T-helper 22 cell (primary cell): ENCODE measurements at places on chromosomes 6 and 20.

GRCh38 chr6:102340311-102340710, 946.8 kb downstream of the GRIK2 start:
- DNase-seq, result no peak

GRCh38 chr6:117206944-117207687, 58.2 kb upstream of the VGLL2 start:
- no peak for DNase-seq

GRCh38 chr20:37903317-37904007, 535 bp downstream of the VSTM2L start:
- no peak for DNase-seq

- no peak for DNase-seq
Observed at GRCh38 chr20:63049561-63050221, 42.9 kb upstream of the BHLHE23 start.

- DNase-seq, result no peak
Observed at GRCh38 chr6:90048206-90048967, 154.1 kb downstream of the GJA10 start.

GRCh38 chr20:19969507-19970255, 47.5 kb upstream of the NAA20 start:
- no peak for DNase-seq

GRCh38 chr20:20457392-20458126, 89.7 kb downstream of the INSM1 start:
- no peak for DNase-seq

DNA sequence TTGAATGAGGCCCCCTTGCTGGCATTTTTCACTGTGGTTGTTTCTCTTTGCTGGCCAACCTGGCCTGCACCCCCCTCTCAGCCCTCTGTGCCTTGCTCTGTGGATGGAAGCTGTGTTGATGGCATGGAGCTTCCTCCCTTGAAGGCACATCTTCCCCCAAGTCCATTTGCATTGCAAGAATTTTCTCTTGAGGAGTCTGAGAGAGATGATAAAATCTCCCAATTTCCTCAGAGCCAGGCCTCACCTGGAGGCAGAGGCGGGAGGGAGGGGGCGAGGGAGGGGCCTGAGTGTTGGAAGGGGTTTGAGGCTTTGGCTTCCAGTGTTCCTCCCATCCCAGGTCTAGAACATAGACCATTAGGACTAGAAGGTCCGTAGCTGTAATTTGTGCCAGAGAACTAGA, 175.1 kb downstream of the SCP2D1 start:
- DNase-seq, result no peak

- no peak for DNase-seq
Observed at GRCh38 chr6:79599725-79600259, 31.3 kb upstream of the SH3BGRL2 start.

- DNase-seq, result no peak
Observed at GRCh38 chr6:5466281-5467136, 205.2 kb downstream of the FARS2 start.

DNA sequence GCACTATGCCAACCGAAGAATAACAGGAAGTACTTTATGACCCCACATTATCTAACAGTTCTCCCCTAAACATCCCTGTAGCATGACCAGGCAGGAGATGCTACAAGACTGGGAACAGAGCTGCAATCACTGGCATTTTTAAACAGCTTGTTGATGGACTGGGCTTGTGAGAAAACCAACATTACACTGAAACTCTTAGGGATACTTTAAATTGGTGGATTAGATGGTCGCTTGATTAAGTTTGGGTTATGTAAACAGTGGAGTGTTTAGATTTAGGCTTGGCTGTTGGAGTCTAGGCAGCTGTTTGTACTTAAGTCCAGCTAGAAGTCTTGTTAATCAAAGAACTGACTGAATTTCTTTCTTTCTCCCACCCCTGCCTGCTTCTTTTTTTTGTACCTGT, 234.1 kb upstream of the BMP2 start:
- DNase-seq, result no peak

- DNase-seq, result no peak
Observed at GRCh38 chr20:53133125-53133524, 161.0 kb downstream of the TSHZ2 start.

DNA sequence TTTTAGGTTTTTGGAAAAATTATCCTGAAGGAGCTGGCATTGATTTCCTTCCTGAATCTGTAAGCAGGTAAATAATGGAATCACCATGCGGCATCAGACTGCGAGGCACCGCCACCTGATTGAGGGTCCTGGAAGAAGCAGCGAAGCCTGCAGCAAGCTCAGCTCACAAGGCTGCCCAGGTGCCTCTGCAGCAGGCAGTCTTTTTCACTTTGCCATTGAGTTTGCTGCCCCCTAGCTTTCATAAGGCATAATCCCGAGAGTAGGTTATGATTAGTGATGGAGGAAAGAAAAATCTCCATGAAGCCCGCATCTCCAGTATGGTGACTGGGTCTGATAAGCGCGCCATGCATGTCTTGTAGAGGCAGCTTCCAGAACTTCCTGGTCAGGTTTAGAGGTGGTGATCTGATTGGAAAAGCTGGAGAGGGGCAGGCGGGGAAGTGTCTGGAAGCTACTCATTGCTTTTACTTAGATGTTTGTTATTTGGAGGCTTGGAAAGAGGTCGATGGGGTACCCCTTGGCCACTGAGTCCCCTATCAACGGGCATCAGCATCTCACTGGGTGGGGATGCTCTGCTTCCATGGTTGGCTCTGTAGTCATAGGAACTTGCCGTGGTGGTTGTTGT, 26.7 kb downstream of the IYD start:
- DNase-seq, result no peak

- no peak for DNase-seq
Observed at GRCh38 chr6:16840725-16841124, 79.5 kb upstream of the ATXN1 start.
